ENCODE measurements at places on chromosomes 13 and 19. TPM values are rescaled to one million over a fixed set of nuclear protein-coding genes. Genes with fewer than 3 reads are reported as not detected.
A peak's percentile ranks its signal among the peaks of the same experiment; 100 is the strongest.

- no peak for DNase-seq
Measured at GRCh38 chr19:8144273-8144995, 5.0 kb downstream of the FBN3 start.

- no peak for DNase-seq
Measured at GRCh38 chr19:45733160-45733810, at the start of gene MEIOSIN. Gene MEIOSIN, plus strand, starts transcription at chr19:45733439. Its CDS starts 1,938 bp downstream, at chr19:45735377.

DNA sequence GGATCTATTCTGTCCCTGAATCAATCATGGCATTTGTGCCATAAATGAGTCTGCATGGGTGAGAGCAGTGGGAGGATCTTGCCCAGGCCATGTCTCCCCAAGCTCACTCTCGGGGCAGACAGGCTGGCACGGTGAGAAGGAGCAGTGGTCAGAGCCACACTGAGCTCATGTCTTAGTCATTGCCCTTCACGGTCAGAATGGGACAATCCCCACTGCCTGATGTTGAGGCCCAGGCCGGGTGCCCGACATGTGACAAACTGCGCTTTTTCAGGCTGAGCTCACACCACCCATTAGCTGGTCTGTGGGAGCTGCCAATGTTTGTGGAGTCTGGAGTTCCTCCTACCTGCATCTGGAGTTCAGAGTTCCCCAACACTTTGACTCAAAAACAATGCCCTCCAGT lies 481.9 kb downstream of the COG6 start:
- no peak for DNase-seq

DNA sequence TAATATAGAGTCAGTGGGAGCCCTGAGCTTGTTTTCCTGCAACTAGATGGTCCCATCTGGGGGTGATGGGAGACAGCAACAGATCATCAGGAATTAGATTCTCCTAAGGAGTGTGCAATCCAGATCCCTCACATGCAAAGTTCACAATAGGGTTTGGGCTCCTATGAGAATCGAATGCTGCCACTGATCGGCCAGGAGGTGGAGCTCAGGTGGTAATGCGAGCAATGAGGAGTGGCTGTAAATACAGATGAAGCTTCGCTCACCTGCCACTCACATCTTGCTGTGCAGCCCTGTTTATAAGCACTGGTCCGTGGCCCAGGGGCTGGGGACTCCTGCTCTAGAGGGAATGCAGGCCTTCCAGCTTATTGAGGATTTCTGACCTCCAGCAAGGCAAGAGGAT lies 5.7 kb downstream of the ZNF558 start:
- DNase-seq = no peak

DNA sequence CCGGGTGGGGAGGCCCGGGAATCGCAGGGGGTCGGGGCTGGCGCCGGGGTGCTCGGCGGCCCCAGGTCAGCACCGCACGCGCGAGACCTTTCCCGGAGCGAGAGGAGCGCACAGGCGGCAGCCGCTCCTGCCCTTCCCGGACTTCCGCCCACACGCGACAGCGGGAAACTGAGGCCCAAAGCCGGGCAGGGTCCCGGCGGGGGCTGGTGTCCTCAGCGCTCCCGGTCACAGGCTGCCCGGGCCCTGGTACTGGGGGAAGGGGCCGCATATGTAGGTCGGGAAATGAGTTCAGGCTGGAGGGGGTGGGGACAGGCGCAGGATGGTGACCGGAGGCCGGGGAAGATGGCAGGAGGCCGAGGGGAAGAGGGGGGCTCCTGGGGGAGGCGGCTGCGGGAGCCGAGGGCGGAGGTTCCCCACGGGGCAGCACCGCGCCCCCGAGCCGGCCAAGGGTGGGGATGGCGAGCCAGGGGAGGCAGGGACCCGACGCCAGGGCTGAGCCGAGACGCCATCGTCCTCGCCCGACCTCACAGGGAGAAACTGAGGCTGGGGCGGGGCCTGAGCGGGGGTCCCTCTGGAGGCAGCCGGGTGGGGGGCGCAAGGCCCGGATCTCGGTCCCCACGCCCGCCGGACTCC lies 662 bp downstream of the CBARP start:
- DNase-seq = no peak

DNA sequence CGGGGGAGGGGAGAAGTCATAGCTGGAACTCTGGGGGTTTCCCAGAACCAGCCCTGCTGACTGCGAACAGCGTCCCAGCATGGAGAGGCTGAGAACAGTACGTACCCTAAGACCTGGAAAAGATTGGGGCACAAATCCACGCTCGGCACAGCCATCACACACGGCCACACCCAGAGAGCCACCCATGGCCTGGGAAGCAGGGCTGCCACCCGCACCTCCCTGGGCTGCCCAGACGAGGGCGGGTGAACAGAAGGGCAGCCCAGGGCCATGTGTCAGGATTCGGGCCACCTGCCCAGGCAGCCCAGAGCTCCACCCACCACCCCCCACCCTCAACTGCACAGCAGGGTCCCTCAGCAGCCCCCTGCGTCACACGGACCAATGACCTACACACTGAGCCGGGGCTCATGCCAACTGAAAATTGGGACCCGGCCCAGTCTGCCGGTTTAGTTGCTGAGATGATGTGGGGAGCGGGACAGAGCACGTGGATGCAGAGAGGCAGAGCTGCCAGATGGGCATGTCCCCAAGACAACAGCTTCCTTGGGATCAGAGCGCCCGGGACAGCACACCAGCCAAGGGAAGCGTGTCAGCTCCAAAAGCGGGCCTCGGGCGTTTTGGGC lies 8.5 kb downstream of the UBXN6 start:
- DNase-seq = no peak

DNA sequence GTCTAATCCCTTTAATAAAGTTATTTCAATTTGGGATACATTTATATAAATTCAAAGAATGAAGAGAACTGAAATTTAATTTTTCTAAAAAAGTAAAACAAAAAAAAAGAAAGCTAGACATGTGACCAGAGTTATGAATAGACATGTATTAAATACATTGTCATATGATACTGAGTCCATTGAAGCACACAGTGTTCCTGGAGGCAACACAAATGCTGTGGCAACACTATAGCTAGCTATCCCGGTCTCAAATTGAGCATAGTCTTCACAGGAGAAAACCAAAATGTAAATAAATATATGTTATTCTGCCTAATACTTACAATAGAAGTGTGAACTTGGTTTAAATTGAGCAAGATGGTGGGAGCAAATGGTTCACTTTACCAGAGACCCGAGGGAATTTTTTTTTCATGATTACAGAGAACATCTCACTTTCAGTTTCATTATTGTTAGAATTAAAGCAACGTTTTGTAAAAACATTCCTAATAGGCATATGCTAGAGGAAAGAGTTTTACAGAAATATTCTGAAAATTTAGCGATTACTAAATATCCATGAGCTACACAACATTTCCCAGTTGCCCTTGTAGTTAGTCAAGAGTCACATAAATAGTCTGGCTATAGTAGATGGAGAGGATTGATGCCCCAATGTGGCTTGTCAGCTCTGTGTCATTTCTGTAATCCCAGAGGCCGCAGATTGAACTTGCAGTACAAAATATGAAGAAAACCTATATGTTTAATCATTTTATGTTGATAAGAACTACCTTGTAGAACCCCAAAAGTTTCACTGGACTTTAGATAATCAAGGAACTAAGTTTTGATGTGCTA lies 775.7 kb upstream of the SPRY2 start:
- no peak for DNase-seq

- DNase-seq = no peak
Measured at GRCh38 chr13:52105841-52106240, 23.0 kb downstream of the NEK5 start.

DNA sequence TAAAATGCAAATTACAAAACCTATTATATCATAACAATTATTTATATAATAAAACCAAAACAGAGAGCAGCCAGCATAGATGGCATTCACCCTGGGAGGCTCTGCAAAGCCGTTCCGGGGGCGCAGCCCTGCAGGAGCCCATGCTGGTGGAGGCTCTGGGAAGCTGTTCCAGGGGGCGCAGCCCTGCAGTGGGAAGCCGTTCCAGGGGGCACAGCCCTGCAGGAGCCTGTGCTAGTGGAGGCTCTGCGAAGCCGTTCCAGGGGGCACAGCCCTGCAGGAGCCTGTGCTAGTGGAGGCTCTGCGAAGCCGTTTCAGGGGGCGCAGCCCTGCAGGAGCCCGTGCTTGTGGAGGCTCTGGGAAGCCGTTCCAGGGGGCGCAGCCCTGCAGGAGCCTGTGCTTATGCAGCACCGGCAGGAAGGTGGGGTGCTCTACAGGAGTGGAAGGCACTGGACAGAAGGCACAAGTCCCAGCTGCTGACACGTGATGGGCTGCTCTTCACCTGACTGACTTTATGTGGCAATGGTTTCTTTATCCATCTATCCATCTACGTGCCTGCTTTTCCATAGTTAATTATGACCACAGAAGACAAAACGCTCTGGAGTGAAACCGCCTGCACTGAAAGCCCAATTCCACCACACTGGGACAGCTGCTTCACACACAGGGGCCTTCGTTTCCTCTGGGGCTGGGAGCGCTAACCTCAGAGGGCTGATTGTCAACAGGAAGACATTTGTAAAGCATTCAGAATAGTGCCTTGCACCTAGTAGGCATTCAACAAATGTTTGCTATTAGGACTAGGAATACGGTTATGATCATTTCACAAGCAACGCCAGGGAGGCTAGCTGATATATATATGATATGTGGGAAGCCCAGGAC lies 23.7 kb downstream of the PCID2 start:
- DNase-seq = no peak

DNA sequence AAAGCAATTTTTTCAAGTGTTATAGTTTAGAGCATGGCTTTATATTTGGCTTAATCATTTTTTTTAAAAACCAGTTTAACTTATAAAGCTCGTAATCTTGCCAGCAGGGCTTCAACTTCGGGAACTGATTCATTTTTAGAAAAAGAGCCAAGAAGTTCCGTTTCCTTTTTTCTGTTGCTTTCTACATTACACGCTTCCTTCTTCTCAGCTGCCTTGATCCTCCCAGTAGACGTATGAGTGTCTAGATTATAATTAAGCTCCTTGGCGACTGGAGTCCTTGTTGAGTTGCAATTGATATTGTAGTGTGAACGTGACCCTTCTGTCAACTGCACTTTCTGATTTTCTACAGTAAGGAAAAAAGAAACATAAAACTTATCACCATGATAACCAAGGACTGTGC lies 497.2 kb downstream of the DIAPH3 start:
- DNase-seq = no peak

DNA sequence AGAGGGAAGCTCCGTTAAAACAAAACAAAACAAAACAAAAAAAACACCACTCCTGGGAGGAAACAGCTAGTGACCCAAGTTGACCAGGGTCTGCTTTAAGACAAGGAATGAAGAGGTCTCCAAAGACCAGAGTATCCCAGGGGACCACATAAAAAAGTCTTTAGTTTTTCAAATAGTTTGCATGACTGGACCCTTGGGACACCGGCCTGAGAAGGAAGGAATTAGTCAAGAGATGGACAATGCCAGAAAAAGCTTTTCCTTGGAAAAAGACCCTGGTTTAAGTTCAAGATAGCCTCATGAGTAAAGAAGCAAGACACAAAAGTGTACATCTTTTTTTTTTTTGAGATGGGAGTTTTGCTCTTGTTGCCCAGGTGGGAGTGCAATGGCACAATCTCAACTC lies 12.5 kb upstream of the PNMA8B start:
- no peak for DNase-seq

DNA sequence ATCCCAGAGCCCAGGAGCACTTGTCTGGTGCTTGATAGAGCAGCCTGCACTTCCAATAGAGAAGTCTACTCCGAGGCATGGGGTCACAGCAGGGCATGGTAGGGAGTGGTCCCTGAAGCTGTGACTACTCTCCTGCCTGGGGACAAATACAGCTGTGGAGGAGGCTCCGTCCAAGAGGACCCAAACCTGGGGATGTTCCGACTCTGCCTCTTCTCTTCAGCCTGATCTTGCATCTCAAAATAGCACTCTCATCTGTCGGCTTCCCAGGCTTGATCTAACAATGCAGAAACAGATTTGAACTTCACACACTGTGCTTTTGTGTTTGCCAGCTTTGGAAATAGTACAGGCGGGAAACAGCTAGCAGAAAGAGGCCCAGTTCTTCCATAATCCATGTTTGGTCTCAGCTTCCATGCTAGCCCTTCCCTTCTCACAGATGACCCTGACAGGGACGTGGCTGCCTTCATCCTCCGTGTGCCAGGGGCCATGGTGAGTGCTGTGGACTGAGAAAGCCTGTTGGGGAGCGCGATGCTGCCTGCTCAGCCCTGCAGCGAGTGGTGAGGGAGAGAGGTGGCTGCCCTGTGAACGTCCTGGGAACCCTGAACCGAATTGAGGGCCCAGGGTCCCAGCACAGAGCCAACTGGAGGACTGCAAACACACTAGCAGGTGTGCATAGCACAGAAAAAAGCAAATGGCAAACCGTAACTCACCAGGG lies 150.3 kb upstream of the GPR12 start:
- no peak for DNase-seq

DNA sequence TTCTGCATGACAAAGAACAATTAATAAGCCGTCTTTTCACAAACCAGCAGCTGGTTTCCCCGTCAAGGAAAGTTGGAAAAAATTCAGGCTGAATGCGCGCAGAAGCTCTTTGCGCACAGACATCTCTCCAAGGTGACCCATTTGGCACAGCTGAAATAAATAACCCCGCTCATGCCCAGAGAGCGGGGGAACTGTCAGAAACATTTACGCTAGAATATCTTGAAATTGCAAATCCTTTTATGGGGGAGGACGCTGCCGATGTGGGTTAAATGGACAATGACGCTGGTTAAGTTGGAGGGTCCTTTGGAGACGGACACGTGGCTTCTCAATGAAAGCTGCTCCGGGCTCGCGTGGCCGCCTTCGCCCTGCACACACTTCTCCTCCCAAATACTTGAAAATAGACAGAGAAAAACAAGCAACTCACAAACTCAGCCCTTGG lies 30.6 kb downstream of the GSX1 start:
- DNase-seq = no peak

DNA sequence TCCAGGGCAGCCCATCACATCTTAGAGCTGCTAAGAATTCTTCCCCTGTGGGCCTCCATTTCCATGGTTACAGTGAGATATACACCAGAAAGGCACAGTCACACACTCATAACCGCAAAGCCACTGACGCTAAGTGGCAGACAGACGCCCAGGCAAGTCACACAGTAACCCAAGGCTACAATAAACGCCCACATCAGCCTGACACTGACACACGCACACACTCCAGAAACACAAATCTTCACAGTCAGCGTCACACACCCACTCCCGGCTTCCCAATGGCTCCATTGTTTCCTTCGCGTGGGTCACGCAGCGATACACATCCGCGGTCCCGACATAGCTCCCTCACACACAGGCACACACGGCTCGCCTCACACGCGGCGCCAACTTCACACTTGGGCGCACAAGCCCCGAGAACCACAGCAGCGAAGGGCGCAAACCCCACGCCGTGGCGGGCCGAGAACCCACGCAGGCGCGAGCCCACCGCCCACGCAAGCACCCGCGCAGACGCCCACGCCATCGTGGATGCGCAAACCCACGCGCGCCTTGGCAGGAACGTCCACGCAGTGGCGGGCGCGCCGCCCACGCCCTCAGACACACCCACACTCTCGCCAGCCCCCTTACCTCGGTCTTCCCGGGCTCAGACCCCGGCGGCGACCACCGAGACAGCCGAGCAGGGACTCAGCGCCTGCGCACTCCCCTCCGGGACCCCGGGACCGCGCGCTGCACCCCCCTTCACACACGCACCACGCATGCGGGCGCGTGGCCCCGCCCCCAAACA lies at the start of gene ZNF667:
ZNF667 (minus strand) TSS at position 695 of the 778 bp plus-strand sequence. CDS start 14,975 bp downstream, outside the sequence.
- peak; percentile 72 for DNase-seq

The CGB1 gene
- not detected for total RNA-seq

The CCL25 gene
- total RNA-seq = not detected

The PLEKHF1 gene
- 2.0 TPM for total RNA-seq

The FPR1 gene
- total RNA-seq = not detected

All from HFFc6 (cell line).